ENCODE measurements at places on chromosomes 5 and 9. TPM values are rescaled to one million over a fixed set of nuclear protein-coding genes. Genes with fewer than 3 reads are reported as not detected.
A peak's percentile ranks its signal among the peaks of the same experiment; 100 is the strongest.

GMCL2 gene
- total RNA-seq: not detected

DNA sequence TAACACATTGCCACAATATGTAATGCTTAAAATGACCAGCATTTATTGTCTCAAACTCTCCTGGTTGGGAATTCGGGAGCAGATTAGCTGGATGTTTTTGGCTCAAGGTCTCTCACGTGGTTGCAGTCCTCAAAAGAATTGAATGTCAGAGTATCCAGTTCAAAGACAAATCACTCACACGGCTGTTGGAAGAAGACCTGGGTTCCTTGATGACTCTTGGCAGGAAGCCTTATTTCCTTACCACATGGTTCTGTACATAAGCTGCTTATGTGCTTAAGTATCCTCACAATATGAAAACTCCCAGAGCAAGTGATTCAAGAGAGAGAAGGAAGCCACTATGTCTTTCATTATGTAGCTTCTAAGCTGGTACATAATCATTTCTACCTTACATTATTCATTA, 230.3 kb upstream of the PTPRD start:
- no peak for DNase-seq

IFNE gene
- 0.19 TPM for total RNA-seq

DNA sequence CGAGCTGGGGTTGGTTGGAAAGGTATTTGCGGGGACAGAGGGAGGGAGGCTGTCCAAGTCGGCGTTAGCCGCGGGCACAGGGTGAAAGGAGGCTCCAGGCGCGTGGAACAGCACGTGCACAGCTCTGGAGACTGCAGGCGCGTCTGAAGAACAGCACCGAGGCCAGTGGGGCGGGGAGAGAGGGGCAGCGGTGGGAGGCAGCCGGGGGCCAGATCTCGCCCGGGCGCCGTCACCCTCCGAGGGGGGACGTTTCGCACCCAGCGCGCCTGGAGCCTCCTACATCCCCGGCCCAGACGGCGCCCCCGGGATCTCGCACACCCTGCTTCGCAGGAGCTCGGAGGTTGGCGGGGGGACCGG, 79.6 kb downstream of the NTNG2 start:
- no peak for DNase-seq

- DNase-seq: peak; percentile 68
Observed at GRCh38 chr5:115962565-115963402, 509 bp downstream of the LVRN start.

- no peak for DNase-seq
Observed at GRCh38 chr5:95988877-95989276, 27.2 kb upstream of the ELL2 start.

DNA sequence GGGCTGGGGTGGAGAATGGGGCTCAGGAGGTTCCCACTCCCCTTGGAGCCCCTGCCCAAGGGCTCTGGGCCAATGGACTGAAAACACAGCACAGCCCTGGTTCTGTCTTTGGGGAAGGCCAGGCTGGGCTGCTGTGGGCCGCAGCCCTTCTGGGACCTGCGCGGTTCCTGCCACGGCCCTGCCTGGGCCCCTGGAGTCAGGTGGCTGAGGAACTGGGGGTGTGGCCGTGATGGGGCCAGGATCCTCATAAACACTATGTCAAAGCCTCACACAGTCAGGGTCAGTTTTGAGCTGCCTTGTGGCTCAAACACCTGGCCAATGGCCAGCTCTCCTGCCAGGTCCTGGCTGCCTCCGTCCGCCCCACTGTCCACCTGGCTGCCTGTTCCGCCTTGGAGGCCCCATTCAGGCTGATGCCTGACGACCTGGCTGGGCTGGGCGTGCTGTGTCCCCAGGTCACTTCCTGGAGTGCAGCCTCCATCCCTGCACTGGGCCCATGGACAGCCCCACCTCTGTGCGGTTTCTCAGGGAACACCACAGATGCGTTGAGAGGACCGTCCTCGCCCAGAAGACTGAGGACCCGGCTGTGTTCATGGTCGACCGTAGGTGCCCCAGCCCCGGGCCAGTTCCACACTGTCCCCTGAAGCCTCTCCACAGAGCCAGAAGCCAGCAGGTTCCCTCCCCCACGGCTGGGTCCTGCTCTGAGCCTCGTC, 27.5 kb downstream of the PAEP start:
- DNase-seq: peak; percentile 66

DNA sequence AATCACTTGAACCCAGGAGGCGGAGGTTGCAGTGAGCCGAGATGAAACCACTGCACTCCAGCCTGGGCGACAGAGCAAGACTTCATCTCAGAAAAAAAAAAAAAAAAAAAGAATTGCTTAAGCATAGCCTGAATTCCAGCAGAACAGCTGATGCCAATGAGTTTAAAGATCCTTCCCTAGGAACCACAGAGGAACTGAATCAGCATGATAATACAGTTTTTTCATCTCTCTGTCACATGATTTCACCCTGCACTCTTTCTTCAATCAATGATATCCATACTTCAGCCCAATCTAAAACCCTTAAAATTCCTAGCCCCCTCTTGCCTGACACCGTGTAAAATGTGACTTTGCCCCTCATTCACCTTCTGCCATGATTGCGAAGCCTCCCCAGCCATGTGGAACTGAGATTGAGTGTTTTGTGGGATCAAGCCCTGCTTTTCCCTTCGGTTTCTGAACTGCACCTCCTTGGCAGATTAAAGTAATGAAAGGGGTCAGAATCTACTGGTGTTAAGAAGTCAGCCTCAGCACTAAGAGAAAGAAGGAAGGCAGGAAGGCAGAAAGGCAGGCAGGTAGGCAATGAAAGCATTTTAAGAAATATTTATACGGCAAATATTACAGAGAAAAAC, 20.9 kb upstream of the DMXL1 start:
- no peak for DNase-seq

LRRC26 gene
- 0.77 TPM for total RNA-seq

DNA sequence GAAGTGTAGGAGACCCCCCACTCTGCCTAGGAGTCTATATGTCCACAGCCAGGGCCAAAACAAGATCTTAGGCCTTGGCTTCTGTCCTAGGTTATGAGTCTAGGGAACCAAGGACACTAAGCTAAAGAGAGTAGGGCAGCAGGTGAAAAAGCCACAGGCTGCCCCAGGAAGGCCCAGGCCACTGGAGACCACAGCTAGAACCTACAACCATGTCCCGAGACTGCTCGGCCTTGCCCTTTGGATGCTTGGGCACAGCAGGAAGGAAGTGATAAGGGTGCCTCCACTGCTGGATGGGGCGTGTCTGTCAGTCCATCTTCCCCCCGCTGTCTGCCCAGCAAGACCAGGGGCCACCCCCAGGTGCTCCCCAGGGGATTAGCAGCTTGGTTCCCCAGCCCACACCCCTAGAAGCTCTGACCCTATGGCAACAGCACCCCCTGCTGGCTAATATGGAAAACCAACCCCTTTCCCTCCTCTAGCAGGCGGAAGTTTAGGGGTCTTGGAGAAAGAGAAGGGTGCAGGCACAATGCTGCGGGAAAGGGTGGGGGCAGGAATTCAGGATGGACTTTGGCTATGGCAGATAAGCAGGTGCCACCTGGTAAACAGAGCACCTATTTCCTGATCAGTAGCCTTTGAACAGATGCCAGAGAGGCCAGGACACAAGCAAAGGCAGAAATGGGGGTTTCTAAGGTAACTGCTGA, 10.5 kb upstream of the IRF1 start:
- DNase-seq: peak; percentile 72

DNA sequence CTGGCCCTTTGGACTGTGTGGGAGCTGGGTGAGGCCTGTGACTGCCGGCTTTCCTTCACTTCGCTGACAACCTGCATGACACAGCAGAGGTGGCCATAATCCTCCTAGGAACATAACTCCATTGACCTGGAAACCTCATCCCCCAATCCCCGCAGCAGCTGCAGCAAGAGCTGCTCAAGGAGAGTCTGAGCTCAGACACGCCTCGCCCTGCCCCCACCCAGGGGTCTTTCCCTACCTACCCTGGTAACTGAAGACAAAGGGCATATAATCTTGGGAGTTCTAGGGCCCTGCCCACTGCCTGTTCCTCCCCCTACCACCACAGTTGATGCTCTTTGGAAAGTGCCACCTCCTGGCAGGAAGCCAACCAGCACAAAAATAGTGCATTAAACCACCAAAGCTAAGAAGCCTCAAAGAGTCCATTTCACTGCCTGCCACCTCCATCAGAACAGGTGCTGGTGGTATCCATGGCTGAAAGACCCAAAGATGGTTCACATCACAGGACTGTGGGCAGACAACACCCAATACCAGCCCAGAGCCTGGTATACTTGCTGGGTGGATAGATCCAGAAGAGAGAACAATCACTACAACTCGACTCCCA, 18.4 kb downstream of the TRIM36 start:
- no peak for DNase-seq

GRCh38 chr5:161269125-161269524, 277.4 kb downstream of the GABRB2 start:
- DNase-seq: no peak

DNA sequence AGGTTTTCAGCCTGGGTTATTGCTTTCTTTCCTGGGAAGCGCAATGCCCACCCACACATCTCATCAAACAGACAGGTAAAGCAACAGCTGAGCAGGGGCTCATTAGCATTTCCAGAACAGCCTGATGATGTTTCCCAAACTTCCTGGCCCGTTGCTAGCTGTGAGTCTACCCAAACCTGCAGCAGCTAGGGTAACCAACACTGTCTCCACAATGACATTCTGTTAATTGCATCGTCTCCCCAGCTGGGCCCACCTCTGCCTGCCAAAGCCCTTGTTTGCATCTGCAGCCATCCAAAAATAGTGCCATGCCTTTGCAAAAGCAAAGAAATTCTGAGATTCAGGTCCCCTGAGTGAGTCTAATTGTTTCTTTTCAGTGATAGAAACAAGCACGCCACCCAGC, 273.0 kb downstream of the MED10 start:
- no peak for DNase-seq

GRXCR2 gene
- not detected for total RNA-seq

DNA sequence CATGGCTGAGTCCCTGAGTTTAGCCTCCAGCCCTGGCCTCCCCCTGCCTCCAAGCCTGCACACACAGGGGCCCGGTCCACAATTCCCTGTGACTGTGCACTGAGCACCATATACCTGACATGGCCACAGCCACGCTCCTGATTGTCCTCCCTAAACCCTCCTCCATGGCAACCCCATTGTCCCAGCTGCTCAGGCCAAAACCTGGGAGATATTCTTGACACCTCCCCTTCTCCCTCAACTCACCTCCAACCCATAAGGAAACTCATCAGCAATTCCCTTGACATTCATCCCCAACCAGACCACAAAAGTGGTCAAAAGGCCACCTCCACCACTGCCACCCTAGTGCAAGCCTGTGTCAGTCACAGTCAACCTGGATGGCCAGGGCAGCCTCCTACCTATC, 107.5 kb upstream of the MVB12B start:
- DNase-seq: no peak

DNA sequence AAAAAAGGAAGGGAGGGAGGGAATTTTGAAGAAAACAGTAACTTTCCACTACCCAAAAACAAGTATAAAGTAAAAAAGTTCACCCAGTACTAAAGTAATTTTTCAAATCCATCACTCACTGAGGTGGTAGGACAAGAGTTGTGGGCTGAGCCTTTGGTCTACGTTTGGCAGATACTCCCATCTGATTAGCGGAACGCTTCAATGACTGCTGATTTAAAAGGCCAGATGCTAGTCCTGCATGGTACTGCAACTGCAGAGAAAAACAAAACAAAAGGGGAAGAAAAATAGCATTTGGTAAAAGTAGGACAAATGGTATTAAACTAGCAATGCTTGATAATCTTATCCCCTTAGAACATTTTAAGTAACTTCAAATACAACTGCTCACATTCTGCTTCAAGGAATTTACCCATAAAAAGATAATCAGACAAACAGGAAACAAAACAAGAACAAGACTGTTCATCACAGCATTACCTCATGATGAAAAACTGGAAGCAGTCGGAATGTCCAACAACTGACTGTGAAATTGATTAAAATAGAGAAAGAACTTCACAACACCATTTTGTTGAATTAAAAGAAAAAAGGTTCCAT, 65.4 kb downstream of the MED27 start:
- DNase-seq: no peak

GRCh38 chr9:78406933-78407332, 110.0 kb downstream of the PSAT1 start:
- no peak for DNase-seq

- no peak for DNase-seq
Observed at GRCh38 chr9:76904661-76905457, 1.1 kb downstream of the PRUNE2 start.

CAST gene
- 388 TPM for total RNA-seq

GRCh38 chr5:151449297-151449696, 1.9 kb downstream of the SLC36A1 start:
- no peak for DNase-seq

DNA sequence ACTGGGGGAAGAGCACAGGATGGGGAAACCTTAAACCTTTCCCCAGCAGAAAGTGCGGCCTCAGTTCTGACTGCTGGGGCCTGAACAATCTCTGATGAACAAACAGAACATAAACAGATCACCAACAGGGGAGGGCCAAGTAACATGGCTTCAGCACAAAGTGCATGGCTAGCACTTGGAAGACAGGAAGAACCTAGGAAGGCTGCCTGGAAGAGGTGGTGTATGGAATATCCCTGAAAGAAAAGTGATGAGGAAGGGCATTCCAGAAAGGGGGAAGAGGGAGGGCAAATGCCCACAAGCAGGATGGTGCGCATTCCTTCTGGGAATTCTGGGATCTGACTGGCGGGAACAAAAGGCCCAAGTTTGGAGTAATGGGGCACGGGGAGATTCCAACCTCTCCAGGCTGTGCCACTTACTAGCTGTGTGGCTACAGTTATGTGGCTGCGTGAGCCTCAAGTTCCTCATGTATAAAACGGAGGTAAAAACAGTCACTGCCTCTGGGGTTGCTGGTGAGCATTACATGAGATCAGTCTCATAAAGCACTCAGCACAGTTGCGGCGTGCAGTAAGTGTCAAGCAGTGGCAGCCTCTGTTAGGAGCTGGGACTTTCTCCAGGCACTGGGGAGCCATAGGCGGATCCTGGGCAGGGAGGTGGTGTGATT, 1.6 kb downstream of the PDGFRB start:
- no peak for DNase-seq

GRCh38 chr5:83844449-83845068, 123.9 kb upstream of the HAPLN1 start:
- DNase-seq: no peak

GRCh38 chr9:38423973-38424843, at the start of gene IGFBPL1:
Gene IGFBPL1, minus strand, starts transcription at chr9:38424454. Its CDS starts 30 bp downstream, at chr9:38424424.
- no peak for DNase-seq

SLC6A7 gene
- total RNA-seq: 0.38 TPM

DNA sequence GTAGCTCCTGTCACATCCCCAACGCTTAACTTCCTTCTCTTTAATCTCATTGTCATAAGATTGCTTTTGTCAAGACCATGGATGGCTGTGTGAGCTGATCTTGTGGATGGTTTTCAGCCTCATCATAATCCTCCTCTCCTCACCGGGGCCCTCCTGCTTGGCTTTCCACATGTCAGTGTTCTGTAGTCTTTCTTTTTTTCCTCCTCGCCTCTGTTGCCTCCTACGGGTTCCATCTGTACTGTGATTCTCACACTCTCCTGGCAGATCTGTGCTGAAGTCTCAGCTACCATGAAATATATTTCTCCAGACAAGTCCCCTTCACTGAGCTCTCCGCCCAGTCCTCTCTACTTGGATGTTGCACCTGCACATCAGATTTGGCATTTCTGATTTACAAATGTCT, 34.9 kb upstream of the FAM120AOS start:
- DNase-seq: no peak

GRCh38 chr9:132586830-132587591, 4.6 kb downstream of the BARHL1 start:
- DNase-seq: no peak

Data from type B pancreatic cell (in vitro differentiated cells).